Epithelial cell of prostate (primary cell): ENCODE measurements at places on chromosomes 16 and 17.

DNA sequence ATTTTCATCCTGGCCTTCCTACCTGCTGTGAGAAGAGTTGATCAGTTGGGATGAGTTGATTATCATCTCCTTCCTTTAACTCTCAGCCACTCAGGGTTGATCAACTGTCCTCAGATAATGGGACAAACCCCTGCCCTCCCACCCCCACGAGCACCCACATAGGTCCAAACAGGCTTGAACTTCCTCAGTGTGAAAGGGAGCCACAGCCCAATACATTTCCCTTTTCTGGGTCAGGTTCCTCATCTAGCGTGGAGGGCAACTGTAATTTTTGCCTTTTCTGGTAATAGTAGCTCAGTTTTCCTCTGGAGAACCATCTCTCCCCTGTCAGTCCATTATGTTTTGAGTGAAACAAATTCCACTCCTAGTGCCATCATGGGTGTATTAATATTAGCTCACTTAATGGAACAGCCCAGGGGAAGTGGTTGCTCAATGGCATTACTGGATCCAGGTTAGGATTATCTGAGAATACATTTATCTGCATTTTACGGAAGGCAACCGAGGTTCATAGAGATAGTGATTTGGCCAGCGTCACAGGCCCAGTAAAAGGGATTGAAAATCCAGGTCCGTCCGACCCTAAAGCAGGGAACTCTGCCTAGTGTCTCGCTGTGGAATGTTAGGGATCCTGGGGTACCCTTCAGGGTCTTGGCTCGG is 476 bp upstream of the LPCAT2 start:
- DNase-seq, result no peak

DNA sequence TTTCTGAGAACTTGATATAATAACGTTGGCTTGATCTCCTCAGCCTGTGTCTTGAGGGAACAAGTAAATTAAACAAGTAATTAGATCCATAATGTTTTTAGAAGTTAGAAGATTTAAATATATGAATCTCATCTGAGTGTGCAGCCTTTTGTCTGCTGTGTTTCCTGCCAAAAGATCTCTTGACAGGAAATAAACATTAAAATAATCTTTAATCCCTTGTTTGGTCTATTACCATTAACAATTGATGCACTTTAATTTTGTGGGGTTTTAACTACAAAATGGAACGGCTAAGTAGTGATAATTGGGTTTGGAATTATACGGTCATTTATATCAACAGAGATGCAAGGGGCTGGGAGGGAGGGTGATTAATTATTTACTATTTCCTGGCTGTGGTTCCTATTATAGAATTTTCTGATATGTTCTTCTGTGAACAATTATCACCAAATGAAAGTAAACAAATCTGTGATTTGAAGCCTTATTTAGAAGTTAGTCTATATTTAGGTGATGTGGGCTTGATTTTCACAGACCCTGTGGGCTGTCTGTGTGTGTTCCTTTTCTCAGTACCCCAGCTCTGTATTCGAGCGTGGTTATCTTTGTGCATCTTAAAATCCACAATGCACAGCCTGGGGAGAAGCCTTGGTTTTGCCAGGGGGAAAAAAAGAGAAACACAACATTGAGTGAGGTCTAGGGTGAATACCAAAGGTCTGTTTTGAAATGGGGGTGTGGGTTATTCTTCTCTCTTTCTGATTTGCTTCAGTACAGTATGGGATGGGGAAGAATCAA is 556.1 kb downstream of the WWOX start:
- DNase-seq, result no peak

DNA sequence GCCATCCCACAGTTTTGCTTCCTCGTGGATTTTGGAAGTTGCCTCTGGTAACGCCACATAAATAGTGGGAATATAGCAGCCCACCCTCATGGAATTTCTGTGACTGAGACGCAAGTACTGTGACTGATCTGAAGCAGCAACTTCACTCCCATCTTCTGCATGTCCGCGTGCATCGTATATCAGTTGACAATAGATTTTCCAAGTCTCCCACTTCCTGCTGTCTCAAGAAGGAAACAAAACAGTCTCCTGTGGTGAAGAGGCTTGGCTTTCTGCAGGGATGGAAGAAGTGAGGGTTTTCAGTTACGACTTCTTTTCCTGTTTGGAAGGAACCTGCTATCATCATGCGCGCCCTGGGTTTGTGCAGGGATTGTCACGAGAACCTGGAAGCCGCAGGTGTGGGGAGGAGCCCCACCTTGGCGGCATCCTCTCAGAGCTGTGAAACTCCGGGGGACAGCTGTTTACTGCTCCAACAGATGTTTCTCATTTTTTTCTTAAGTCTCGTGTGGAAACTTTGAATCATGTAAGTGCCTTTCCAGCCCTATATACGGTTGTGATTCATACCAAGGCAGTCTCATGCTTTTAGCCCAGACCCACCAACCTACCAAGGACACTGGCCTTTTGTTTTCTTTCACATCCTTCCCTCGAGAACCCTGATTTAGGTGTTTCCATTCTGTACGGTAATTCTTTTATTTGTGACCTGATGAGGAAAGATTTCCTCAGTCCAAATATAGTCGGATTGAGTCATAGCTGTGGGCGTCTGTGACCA is 57.5 kb downstream of the WIPI1 start:
- DNase-seq, result no peak

GRCh38 chr17:4738136-4739121 is 1.2 kb upstream of the ZMYND15 start:
- peak; percentile 61 for DNase-seq

- DNase-seq, result no peak
Observed at GRCh38 chr17:60147553-60148223, 2.1 kb upstream of the CA4 start.

DNA sequence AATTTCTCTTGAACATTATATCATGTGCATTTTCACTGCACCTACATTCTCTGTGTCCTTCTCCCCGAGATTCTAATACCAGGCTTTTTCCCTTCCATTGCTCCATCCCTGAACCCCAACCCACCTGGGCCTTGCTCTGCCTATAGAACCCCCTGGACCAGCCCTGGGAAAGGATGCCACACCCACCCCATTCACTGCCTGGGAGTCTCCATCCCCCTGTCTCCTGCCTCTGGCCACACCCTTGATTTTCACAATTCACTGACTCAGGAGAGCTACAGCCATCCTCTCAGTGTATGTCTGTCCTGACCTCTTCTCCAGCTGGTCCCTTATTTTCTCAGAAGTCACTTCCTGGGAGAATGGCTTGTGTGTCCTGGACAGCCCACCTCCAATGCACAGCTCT is 27.9 kb upstream of the NGFR start:
- DNase-seq, result no peak

DNA sequence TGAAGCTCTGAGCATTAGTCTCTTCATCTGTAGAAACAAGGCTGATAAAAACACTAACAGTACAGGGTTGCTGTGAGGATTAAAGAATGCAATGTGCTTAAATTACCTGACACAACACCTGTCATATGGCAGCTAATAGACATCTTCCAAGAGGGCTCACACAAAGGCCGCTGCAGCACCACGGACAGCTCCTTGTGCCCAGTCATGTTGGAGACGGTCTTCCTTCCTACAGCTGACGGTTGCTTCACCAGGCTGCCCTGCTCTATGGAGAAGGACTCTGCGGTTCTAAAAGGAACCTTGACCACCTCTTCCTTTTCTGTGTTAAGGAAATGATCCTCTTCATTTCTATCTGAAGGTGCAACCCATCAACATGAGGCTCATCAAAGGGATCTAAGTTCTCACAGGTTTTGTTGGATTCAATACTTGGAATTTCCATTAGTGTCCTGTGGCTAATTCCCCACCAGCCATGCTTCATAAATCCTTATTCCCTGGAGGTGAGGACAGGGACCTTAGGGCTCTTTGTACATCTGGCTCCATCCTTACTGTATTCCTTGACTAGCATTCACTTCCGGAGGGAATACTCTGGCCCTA is 138.9 kb upstream of the CES5A start:
- DNase-seq, result peak; percentile 12

GRCh38 chr16:72542102-72542501 is 370.1 kb upstream of the PMFBP1 start:
- DNase-seq, result no peak

DNA sequence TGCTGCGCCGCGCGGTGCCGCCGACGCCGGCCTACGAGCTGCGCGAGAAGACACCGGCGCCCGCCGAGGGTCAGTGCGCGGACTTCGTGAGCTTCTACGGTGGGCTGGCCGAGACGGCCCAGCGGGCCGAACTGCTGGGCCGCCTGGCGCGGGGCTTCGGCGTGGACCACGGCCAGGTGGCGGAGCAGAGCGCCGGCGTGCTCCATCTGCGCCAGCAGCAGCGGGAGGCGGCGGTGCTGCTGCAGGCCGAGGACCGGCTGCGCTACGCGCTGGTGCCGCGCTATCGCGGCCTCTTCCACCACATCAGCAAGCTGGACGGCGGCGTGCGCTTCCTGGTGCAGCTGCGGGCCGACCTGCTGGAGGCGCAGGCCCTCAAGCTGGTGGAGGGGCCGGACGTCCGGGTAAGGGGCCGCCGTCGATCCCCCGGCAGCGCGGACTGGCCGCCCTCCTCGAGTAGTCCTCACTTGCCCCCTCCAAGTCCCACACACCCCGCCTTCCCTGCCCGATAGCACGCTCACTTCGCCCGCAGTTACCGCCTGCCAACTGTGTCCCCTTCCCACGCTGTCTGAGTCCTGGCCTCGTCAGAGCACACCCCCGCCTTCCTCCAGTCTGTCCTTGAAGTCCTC is 470 bp downstream of the MLYCD start:
- DNase-seq, result no peak

DNA sequence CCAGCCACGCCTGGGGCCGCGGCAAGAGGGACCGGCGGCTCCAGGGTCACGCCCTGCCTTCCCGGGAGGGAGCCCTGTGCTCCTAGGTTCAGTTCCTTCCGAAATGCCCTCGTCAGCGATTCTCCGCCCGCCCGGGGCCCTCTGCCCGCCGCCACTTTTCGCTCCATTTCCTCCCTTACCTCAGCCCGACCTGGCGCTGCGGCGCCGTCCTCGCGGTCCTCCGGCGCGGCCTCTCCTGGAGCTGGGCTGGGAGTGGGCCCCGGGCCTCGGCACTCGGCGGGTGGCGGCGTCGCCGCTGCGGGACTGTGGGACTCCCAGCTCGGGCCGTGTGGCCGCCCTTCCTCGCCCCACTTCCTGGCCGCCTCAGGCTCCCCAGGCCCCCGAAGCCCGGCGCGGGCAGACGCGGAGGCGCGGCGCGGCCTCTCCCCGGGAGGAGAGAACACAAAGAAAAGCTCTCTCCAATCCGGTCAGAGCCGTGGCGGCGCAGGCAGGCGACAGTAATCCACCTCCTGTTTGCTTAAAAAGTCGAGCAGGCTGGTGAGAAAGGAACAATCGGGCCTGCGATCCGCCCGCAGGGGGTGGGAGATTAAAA is 1.6 kb downstream of the BAHCC1 start:
- DNase-seq, result no peak

DNA sequence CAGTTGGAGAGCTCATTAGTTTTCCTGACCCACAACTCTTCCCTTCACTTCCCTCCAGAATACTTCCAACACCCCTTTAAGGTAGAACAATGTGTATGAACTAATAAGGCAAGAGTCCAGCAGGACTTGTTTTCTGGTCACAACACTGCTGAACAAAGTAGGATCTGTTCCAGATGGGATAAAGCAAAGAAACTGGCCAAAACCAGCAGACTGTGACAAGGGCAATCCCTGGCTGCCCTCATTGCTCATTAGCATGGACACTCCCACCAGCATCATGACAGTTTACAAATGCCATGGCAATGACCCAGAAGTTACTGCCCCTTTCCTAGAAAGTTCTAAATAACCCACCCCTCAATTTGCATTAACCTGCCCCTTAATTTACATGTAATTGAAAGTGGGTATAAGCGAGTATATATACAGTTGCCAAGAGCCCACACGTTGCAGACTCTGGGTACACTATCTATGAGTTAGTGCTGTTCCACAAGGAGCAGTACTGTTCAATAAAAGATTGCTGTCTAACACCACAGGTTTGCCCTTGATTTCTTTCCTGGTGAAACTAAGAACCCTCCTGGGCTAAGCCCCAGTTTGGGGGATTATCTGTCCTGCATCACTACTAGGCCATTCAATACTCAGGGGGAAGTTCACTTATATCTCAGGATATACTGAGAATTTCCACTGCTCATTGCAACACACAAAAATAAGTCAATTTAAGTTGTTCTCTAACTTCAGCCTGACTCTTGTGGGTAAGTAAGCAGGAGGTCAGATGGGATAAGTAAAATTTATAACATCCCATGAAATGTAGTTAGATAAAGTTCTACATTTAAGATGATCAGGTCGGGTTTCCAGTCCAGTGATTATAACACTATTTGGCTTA is 82.3 kb downstream of the SSH2 start:
- DNase-seq, result no peak

GRCh38 chr17:44536090-44536953 is 21.0 kb upstream of the FZD2 start:
- DNase-seq, result no peak

DNA sequence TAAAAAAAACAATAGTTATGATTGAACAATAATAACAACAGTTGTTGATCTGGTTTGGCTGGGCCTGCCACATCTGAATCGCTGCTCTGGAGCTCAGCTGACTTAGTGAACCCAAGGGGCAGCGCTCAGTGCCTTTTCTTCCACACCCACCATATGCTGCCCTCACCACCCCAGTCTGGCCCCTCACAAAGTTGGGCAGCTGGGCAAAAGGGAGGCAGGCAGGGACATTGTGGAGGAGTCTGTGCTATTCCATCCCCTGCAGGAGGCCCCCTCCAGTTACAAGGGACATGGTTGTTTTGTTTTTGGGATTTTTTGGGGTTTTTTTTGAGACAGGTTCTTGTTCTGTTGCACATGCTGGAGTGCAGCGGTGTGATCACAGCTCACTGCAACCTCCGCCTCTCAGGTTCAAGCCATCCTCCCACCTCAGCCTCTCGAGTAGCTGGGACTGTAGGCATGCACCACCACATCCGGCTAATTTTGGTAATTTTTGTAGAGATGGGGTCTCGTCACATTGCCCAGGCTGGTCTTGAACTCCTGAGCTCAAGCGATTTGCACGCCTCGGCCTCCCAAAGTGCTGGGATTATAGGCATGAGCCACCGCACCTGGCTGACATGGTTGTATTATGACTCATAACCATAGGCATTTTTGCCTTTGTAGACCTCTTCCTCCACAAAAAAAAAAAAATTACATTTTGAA is 8.6 kb upstream of the PECAM1 start:
- no peak for DNase-seq

GRCh38 chr17:72400863-72401262 is 280.0 kb downstream of the SOX9 start:
- DNase-seq, result no peak

- DNase-seq, result no peak
Observed at GRCh38 chr17:62780269-62780668, 27.8 kb downstream of the MARCHF10 start.
